Prostate gland (tissue), 2 donors: ENCODE measurements at places on chromosomes 2 and 18. TPM values are rescaled to one million over a fixed set of nuclear protein-coding genes. Genes with fewer than 3 reads are reported as not detected.

The NPHP1 gene
- total RNA-seq = 9.7 TPM

The ACMSD gene
- not detected for total RNA-seq

The NEB gene
- 57.9 TPM for total RNA-seq

The WNT6 gene
- 8.0 TPM for total RNA-seq

The LRRTM1 gene
- not detected for total RNA-seq

The ALLC gene
- 5.2 TPM for total RNA-seq

The EFHD1 gene
- 25.9 TPM for total RNA-seq

- no peak for DNase-seq
Observed at GRCh38 chr2:132766573-132766972, 96.6 kb upstream of the LYPD1 start.

GRCh38 chr2:147712051-147712450 is 132.8 kb upstream of the ACVR2A start:
- DNase-seq = no peak

DNA sequence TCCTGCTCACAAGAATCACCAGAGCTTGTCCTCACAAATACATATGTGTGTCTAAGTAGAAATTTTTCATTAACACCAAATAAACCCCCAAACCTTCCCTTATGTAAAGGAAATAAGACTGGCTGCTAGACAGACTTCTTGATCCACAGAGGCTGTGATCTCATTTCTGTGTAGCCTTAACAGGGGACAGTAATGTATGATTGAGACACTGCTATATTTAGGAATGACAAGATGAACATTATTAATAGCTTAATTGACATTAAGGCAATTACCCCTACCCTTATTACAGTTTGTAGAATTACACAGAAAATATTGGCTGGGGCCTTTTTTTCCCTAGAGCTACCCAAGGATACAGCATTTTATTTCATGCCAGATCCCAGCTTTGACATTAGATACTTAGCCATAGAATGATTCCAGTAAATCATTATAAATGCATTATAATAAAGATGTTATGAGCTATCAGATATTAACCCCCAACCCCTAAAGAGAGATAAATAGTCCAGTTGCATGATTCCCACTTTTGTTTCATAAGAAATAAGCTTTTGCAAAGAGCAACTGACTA is 392.1 kb upstream of the HNRNPA3 start:
- DNase-seq = no peak

- DNase-seq = no peak
Observed at GRCh38 chr2:111160758-111161157, 40.0 kb downstream of the BCL2L11 start.

- DNase-seq = no peak
Observed at GRCh38 chr2:138564586-138565229, 63.1 kb downstream of the SPOPL start.

GRCh38 chr2:43657241-43657640 is 19.0 kb downstream of the C1GALT1C1L start:
- DNase-seq = no peak

DNA sequence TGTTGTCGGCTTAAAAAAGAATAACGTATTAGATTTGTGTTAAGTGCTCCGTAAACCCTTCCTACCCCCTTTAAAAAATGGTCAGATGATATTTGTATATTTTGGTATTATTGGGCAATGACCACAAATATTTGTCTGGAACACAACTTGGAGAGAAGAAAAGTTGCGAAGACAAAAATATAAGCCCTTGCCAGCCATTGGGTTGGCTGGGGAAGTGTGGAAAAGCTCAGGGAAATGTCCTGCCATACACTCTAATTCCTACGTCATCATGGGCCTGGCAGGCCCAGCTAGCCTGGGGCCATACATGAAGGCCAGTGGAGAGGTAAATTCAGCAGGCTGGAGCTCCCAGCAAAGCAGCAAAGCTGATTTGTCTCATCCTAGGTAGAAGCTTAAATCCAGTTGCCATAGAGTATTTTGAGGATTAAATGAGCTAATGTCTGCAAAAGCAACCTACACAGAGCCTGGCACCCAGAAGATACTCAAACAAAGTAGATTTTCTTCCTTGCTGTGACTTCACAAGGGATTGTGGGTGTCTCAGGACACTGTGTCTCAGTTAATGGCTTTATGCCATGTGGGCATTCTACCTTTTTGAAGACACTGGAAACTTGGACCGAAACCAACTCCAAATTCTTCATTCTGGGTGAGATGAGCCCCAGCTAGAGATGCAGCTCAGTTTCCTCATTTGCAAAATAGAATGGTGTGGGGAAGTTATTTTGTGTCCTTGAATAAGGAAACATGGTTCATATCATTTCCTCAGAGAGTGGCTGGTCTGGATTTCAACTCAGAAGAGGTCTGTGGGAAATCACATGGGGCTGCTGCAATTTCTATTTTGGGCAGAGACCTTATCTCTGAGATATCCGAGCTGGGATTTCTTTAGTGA is 87.9 kb upstream of the MAP4K3 start:
- no peak for DNase-seq

DNA sequence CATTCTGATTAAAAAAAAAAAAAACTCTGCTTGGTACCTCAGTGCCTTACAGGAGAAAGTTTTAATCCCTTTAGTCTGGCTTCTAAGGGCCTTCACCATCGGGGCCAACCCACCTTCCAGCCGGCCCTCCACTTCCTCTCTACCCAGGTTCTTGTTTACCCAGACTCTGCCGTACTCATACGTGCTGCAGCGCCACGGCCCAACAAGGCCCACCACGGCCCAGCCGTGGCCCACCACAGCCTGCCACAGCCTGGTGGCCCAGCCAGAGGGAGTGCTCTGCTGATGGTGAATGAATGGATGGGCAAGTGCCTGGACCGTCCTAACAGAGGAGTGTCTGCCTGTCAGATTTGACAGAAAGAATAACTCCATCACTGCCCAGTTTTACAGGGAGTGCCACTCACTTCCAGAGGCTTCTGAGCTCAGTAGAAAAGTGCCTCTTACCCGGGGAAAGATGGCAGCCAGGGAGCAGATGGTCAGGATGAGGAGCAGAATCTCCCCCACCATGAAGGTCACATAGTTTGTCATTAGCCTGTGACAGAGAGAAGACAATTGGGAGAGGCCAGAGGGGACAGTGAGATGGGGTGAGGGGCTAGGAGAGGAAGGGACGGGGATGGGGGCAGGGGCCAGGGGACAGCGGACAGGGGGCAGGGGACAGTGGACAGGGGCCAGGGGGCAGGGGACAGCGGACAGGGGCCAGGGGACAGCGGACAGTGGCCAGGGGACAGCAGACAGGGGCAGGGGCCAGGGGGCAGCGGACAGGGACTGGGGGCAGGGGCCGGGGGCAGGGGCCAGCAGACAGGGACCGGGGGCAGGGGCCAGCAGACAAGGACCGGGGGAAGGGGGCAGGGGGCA is 38.2 kb downstream of the CENPO start:
- DNase-seq = no peak

DNA sequence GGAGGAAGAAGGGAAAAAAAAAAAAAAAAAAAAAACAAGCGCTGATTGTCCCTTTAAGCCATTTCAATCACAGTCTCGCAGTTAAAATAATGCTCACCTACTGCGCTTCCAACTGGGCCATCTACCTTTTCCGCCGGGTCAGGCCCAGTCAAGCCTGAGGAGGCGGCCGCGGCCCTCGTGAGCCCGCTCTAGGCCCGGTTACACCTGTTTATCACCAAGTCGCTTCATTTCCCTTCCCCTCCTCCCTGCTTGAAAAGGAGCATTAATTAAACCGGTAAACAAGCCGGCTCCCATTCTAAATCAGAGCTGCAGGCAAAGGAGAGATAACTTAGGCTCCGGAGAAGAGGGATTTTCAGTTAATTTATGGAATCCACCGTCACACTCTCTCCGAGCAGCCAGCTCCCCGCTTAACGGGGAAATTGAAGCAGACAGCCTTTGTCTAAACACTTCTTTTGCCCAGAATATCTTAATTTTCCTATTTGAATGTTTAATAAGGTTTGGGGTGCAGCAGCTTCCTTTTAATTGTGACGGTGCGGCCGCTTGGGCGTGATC is 140.1 kb upstream of the SIX3 start:
- no peak for DNase-seq

GRCh38 chr2:22055784-22056620 is 932.2 kb downstream of the TDRD15 start:
- DNase-seq = no peak

DNA sequence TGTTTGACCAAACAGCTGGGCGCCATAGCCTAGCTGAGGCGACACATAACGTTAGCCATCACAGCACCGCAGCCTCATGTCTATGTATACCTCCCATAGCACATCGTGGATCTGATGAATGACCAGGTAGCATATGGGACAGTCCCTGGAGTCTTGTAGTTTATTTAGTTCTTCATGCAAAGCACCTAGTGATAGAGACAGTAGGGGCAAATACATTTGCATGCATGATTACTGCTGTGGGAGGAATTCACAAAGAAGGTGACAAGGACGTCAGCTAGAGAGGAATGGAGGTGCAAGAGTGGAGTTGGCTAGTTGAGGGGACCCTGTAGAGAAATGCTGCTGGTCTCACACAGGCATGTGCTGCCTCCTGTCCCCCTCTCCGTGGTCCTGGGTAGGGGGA is 478.9 kb upstream of the HS6ST1 start:
- no peak for DNase-seq

- DNase-seq = peak; percentile 10
Observed at GRCh38 chr2:224038049-224038829, 847 bp downstream of the SERPINE2 start.

DNA sequence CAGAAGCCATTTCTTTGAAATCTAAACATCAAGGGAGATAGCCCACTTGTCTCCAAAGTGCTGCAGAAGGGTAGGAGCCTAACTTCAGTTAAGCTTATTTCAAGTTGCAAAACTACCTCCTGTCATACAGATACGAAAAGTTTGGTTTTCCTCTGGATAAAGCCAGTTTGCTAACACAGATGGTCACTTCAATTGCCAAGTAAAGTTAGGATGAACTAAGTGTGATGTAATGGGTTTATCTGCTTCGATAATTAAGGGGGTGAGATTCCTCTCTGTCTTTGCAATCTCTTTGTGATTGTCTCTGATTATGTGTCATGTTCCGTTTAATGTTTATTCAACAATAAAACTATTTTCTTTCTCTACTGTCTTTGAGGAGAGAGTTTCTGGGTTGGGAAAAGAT is 156.4 kb downstream of the SLC39A10 start:
- DNase-seq = no peak

- no peak for DNase-seq
Observed at GRCh38 chr18:45055811-45056210, 375.1 kb downstream of the SETBP1 start.

GRCh38 chr2:134282629-134283400 is 28.9 kb downstream of the MGAT5 start:
- no peak for DNase-seq

- no peak for DNase-seq
Observed at GRCh38 chr2:168469281-168469988, 13.4 kb downstream of the CERS6 start.

DNA sequence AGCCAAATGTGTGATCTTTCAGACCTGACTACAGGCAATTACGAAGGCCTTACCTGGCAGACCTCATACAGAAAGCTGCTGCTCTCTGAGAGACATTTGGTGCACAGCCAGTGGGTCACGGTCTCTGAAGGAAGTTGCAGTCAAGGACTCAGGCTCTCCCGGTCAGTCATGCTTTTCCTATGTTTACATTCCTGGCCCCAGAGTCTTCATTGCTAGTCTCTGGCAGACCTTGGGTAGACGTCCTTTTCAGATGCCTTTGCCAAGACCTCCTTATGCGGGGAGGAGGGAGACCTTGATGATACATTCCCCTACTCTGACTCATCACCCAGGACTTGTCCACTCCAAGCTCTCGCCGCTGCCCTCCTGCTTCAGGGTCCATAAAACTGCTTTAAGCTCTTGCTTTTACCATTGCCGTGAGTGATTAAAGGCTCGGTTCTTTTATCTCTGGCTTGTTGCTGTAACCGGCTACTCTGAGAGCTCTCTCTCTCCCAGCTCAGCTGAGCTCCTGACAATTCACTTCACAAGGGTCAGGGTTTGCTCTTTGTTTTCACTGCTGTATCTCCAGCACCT is 62.0 kb upstream of the SLC35F5 start:
- peak; percentile 42 for DNase-seq

DNA sequence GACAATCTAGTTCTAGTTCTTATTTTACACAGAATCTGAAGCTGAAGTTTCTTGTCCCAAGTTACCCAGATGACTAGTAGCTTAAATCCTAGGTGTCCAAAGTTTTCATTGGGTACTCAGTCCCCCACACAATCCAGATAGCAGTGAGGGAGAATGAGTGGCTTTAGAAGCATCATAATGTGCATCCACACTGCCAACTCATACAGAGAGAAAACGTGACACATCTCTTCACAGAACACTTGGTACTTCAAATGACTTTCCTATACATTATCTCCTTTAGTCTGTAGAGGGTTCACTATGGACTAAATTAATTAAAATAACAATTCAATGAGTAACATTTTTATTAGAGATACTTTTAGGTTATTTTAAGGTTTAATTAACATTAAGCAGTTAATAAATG is 45.2 kb downstream of the STRADB start:
- DNase-seq = no peak

DNA sequence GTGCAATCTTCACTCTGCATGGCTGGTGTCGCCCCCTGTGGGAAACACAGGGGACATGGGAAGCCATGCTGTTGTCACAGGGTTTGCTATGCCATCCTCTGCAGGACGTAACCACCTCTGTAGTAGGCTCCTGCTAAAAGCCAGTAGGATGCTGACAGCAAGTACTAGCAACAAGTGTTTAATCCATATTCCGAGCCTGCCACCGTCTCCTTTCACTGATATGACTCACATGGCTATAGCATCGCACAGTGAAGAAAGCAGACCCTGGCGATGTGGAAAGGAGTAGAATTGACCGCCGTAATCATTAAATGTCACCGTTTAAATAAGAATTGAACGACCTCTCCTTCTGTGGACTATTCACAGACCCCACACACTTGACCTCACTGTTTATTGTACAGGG is 57.8 kb downstream of the CD8B2 start:
- DNase-seq = no peak
